Stimulated activated CD8-positive, alpha-beta memory T cell treated with anti-CD3 and anti-CD28 coated beads, Interleukin-15, amount 100 ng/mL, for 48 hours (primary cell): ENCODE measurements at places on chromosomes 3 and 15.

GRCh38 chr3:45566951-45567411, 27.6 kb upstream of the LIMD1 start:
- DNase-seq: no peak

DNA sequence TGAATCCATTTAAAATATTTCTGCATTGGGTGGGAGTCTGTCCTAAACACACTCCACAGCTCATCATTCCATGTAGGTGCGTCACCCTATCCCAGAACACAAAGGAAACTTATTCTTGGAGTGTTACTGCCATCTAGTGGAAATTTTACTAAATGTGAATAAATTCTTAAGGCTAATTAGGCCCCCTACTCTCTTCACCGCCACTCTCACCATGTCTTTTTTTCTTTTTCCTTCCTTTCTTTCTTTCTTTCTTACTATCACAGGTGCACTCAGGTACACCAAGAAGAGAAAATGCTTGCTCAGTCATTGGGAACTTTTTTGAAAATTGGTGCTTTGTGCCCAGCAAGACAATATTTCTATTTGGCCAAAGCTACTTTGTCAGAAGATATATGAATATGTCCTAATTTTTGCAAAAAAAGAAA, 26.4 kb upstream of the ATP8B4 start:
- no peak for DNase-seq

GRCh38 chr3:30934208-30934550, 39.7 kb upstream of the GADL1 start:
- no peak for DNase-seq

DNA sequence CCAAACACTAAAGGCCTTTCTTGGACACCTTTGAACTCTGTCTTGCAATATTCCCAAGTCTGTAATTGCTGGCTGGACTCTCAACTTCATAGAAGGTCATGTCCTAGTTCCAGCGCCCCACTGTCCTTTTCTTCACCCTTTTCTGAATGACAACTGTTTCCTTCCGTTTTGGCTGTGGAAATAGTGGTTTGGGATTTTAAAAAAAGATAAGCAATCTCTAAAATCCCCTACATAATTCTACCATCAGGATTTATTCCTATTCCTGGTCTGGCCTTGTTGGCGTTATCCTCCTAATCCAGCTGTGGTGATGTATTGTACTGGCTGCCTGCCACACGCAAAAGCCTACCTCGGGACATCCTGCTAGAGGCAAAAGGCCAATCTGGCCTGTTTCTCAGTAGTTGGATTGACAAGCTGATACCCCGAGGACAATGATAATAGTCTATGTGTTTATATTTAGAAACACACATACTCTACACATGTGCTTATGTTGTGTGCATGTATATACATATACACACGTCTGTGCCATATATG, 440.3 kb upstream of the DPH6 start:
- no peak for DNase-seq

DNA sequence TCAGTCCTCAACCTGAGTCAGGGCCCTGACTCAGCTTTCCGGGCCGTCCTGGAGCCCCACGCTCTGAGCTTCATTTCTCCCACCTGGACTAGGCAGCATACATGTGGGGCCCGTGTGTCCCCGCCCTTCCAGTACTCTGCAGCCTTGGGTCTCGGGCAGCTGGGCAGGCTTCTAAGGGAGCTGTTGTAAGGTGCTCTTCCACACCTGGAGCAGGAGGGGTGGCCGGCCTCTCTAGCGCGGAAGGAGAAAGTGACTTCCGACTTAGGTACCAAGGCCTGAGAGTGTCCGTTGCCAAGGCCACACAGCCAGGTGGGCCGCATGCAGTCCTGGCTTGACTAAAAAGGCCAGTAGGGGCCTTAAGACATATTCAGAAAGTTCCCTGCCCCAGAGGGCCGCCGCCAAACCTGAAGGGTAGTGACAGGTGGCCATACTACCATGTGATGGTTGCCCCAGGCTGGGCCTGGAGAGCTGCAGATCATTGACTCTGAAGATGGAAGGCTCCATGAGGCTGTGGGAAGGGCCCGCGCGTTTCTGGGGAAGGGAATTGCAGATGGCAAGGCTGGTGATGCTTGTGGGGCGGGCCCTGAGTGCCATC, 9.4 kb upstream of the SEMA3B start:
- no peak for DNase-seq

DNA sequence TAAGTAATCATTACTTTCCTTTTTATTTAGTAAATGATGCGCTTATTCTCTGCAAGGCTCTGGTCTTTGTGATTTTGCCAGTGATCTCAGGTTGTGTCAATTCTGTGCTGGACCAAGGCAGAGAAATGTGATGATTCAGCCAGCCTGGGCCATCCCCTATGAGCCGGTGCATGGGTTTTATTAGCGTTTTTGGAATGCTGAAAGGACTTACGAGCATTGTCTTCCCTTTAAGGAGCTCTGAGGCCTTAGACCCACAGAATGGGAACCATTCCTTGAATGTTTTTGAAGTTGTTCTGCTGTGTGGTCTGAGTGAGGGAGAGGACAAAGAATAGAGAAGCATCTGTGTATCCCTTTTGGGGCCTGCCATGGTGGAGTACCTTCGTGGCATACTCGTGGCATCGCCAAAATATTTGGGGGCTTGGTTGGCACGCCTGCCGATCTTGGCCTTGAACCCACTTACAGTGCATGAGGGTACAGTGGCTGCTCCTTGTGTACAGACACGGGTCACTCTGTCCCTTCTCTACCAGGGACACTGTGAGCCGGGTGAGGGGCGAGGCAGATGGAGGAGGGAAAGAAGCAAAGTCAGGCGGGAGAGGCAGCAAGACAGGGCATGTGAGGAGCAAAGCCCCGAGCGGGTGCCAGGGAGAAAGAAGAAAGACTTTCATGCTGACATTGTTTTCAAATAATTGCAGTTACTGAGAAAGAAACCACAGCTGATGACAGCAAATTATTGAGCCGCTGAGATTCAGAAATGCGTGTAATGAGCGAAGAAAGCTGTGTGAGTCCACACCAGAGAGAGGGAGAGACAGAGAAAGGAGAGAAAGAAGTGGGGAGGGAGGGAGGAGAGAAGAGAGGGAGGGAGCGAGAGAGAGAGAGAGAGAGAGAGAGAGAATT, 269.4 kb upstream of the RGMA start:
- no peak for DNase-seq

GRCh38 chr15:71138473-71138872, 23.2 kb downstream of the THSD4 start:
- DNase-seq: no peak

DNA sequence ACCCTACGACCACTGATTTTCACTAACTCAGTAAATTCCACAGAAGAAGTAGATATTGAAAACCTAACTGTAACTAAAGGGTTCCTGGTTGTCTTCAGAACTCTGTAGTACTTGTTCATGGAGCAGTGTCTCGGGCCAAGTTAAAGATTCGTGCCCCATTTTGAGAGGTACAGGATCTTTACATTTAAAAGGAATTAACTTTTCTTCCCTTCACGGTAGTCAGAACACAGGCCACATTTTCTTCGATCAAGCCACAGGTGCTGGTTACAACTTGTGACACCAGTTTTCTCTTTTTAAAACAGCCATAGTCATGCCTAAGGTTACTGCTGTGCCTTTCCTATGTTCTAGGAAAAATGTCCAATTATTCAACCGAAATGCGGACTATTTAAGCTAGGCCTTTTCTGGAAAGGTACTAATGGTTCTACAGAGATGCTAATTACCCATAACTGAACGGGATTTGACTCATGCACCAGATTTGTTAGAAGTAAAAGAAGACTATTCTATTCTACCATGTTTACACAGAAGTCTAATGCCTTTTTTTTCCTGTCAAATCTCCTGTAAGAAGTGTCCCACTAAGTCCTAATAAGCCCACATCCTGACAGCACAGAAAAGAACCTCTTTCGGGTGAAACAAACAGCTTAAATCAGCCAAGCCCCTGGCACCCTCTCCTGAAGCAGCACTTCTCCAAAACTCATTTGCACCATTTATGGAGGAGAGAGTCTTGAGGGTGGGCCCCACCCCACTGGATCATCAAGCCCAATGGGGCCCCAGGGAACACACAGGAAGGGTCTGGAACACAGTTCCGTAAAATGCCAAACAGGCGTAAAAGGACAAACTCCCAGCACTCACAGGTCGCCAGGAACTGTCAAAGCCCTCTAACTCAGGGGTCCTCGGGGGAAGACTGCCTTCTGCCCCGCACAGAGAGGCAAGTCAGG, 1.9 kb downstream of the LRIG1 start:
- DNase-seq: no peak

GRCh38 chr15:51681303-51681963, at the start of gene SCG3:
Gene SCG3, plus strand, starts transcription at chr15:51681503. Its CDS starts 253 bp downstream, at chr15:51681756.
- peak; percentile 28 for DNase-seq

GRCh38 chr3:147404800-147405230, 1.5 kb downstream of the ZIC4 start:
- no peak for DNase-seq

GRCh38 chr3:58388550-58389091, 45.0 kb downstream of the PDHB start:
- DNase-seq: no peak

GRCh38 chr3:188756241-188756640, 415.5 kb upstream of the TPRG1 start:
- no peak for DNase-seq

GRCh38 chr15:92596623-92597022, 59.0 kb downstream of the FAM174B start:
- no peak for DNase-seq

- no peak for DNase-seq
Measured at GRCh38 chr15:60508442-60508841, 29.5 kb upstream of the ICE2 start.

GRCh38 chr15:25687689-25688088, 175.4 kb downstream of the ATP10A start:
- no peak for DNase-seq

GRCh38 chr3:138609898-138610266, 1.3 kb downstream of the FAIM start:
- DNase-seq: no peak

- no peak for DNase-seq
Measured at GRCh38 chr3:88678747-88679146, 428.7 kb upstream of the EPHA3 start.

- DNase-seq: no peak
Measured at GRCh38 chr3:174270841-174271240, 588.3 kb upstream of the NAALADL2 start.

DNA sequence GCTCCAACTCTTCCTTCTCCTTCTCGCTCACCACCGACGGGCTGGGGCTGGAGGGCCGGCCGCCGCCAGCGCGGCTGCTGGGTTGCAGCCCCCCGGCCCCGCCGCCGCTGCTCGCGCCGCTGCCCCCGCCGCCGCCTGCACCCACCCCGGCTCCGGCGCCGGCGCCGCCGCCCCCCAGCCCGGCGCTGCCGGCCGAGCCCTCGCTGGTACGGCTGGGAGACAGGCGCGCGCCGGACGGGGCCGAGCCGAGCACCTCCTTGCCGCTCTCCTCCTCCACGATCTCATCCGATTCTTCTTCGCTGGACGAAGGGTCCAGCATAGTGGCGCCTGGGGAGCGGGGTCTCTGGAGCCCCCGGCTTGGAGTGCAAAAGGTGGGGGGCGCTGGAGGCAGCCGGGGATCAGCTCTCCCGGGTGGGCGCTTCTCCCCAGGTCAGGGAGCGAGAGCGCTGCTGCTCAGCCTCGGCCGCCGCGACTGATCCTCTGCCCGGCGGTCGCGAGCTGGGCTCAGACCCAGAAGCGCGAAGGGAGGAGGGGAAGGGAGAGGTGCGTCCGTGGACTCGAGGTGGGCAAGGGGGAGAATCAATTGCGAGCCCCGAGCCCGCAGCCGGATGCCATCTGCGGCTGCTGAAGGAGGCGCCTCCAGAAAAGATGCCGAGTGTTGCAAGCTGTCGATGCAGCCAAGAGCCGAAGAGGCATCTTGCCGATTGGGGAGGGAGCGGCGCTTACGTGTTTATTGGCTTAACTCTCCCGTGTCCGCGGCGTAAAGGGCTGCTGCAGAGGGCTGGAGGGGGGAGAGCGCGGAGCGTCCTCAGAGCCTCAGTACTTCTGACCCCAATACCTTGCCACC, at the start of gene CADPS:
Gene CADPS (minus strand): TSS at position 706 of the 847 bp plus-strand sequence. CDS start 387 bp downstream, at position 319.
- DNase-seq: no peak

GRCh38 chr3:130377960-130378676, 32.6 kb downstream of the COL6A5 start:
- DNase-seq: no peak

GRCh38 chr3:23819599-23820360, 14.0 kb downstream of the UBE2E1 start:
- DNase-seq: no peak

DNA sequence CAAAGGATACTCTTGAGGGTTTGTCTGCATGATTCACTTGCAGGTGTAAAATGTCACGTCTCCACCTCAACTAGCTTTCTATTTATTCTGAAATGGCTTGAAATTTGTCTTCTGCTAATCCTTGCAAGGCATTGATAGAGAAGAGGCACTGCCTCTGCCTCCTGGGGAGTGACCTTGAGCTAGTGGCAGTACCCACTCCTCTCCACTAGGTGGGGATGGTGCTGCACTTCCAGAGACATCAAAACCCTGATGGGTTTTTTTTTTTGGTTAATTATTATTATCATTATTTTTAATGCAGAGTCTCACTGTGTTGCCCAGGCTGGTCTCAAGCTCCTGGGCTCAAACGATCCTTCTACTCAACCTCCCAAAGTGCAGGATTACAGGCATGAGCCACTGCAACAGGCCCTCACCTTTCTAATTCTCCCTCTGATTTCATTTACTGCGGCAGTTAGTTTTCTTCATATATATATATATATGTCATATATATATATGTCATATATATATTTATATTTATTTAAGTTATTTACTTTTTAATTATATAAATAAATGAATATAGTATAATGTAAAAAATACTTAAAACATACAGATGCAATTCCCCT, 117.6 kb upstream of the EIF1B start:
- DNase-seq: peak; percentile 4

DNA sequence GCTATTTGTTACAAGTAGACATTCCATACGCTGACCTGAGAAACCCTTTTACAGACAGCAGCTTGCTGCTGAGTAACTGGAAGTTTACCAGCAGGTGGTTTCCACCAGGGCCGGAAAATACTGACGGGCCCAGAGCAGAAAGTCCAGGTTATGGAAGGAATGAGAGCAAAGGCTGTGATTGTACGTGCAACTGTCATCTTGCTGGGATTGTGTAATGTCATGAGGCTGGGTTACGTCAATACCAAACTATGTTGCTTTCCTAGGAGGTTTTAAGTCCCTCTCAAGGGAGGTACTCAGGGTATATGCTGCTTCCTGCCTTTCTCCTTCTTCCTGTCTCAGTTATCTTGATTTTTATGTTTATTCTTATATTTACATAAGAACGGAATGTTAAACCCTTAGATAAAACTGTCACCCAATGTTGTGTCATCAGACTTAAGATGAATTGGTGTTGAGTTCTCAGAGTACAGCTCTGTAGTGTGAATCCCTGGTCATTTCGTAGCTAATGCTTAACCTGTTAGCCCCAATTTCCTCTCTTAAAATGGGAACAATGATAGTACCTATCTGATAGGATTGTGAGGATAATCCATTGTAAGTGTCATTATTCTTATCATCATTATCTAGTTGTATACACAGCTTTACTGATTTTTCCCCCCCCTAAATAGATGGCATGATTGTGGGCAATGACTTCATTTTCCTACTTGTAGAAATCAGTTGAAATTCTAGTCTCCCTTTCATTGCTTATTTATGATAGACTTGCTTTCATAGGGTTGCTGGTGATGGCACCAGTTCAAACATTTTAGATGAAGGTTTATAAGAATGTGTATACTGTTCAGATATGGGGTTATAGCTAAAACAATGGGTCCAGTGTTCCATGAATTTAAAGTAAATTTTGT, 101.4 kb downstream of the FNDC3B start:
- DNase-seq: no peak

GRCh38 chr3:49984394-49984793, 44.4 kb downstream of the RBM6 start:
- DNase-seq: no peak
